ENCODE measurements at places on chromosomes 6 and 20.

- no peak for DNase-seq
Measured at GRCh38 chr6:135129136-135129856, 51.8 kb upstream of the MYB start.

DNA sequence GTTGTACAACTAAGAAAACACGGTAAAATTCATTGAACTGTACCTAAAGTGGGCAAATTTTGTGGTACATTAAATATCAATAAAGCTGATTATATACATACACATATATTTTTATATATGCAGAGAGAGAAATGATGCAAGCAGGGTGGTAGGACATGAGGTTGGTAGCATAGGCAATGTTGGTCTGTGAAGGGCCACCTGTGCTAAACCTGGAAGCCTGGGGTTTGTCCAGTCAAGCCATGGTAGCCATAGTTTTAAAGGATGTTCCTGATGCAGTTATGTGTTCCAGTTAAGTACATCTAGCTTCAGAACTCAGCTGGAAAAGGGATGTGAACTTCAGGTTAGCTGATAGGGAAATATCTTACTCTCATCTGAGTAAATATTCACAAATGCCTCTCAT, 60.1 kb downstream of the TRIM38 start:
- no peak for DNase-seq

DNA sequence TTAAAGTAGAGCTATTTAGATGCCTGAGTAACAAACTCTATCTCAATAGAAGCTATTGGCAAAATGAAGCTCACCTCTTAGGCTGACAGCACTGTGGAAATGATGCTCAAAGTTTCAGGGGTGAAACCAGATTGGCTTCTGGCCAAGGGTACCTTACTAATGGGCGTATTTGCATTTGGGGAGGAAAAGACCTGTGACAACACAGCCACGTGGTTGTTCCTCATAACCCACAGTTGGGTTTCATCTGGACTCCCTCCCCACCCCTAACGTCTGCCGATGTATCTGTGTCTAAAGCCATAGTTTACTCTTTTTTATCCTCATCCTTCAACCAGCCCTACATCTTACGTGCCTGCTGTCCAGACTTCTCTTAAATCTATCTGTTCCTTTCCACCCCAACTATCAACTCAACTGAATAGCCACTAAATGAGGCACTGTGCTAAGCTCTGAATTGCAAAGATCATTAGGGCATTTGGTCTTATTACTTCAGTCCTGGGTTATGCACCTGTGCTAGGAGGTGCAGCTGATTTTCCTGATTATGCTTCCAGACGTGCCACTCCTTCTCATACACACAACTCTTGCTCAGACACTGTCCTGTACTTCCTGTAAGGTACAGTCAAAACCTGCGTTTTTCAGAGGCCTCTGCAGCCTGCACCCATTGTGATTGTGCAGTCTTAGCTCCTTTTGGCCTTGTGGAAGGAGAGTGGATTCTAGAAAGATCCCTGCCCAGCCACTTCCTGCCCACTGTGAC, 80.6 kb upstream of the ARMC2 start:
- DNase-seq, result no peak

- no peak for DNase-seq
Measured at GRCh38 chr20:51131811-51132210, 108.9 kb upstream of the KCNG1 start.

GRCh38 chr6:27767851-27768250, 144.3 kb downstream of the OR2B2 start:
- no peak for DNase-seq
